ENCODE measurements at places on chromosomes 1 and 21.

DNA sequence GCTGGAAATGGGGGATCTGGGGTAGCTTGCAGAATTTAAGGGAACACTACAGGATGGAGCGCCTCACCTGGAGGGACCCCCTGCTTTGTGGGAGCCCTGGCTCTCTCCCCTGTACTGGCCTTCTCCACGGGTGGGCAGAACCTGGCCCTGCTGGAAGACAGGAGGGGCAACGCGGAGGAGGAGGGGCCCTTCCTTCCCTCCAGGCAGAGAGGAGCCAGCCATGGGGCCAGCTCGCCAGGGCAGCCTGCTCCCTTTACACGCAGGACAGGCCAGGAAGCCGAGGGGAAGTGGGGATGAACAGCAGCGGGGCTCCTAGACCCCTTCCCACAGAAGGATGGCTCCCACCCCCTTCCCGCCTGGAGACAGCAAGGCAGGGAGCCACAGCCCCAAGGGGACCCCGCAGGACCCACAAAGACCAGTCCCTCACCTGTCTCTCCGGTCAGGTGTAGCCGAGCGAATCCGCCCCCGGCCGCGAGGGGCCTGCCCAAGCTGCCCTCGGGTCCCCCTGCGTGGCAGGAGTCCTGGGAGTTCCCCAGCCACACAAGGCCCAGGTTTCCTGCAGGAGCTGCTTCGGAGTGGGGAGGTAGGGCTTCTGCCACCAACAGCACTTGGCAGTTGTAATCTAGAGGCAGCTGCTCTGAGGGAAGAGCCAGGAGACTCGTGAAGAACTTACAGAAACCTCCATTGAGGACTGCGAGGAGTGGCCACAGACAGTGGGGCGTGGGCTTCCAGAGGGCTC lies 1.6 kb upstream of the SLC19A1 start:
- DNase-seq = no peak

GRCh38 chr1:226432586-226433340 lies 24.9 kb upstream of the PARP1 start:
- no peak for DNase-seq

DNA sequence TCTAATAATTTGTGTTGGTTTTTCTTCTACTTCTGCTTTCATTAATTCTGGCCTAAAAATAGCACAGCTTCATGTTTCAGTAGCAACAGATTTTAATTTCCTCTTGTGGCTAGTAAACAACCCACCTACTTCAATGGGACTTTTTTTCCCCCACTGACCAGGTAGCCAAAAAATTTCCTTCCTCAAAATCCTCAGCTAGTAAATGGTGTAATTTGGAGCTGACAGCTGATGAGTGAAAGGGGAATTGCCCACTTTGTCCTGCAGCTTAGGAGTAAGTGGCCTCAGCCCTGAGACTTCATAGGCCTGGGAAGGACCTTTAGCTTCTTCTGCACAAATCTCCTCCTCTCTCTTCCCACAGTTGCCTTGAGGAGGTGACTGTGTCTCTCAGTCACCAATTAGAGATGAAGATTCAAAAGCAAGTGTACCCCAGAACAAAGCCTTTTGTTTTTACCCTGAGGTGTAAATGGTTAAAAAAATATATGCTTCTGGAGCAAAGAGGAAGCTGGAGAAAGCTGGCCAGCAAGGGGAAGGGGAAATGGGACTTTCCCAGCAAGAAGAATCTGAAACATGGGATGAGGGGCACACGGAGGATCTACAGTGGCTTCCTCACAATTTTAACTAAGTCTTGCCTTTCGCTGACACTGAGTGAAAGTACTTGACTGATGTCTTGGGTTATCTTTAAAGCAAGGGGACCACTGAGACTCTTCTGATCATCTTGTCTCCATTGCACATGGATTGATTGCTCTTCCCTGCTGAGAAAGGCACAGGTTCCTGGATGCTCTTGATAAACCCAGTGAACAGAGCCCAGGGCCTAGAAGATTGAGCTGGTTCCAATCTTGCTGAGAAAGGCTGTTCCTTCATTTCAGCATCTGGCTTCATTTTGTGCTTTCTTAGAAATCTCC lies 35.8 kb upstream of the VCAM1 start:
- no peak for DNase-seq

GRCh38 chr1:20216574-20216973 lies 30.3 kb upstream of the PLA2G2C start:
- no peak for DNase-seq

GRCh38 chr1:231421546-231421970 lies 529 bp downstream of the EGLN1 start:
- no peak for DNase-seq

DNA sequence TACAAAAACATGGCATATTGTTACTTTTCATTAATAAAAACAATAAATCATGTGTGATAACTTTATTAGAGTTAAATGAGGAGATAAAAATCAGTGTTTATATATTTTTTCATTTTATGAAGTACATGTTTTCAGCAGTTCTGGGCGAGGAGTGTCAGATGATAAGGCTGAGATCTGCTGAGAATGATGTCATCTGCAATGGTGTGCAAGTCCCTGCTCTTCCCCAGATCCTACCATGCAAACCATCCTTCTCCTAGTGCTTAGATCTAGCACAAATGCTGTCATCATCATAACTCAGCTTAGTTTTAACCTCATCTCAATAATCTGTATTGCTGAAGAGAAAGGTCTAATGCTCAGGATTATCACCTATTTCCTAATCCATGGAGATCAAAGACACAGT lies 214.4 kb upstream of the DAB1 start:
- DNase-seq = no peak

DNA sequence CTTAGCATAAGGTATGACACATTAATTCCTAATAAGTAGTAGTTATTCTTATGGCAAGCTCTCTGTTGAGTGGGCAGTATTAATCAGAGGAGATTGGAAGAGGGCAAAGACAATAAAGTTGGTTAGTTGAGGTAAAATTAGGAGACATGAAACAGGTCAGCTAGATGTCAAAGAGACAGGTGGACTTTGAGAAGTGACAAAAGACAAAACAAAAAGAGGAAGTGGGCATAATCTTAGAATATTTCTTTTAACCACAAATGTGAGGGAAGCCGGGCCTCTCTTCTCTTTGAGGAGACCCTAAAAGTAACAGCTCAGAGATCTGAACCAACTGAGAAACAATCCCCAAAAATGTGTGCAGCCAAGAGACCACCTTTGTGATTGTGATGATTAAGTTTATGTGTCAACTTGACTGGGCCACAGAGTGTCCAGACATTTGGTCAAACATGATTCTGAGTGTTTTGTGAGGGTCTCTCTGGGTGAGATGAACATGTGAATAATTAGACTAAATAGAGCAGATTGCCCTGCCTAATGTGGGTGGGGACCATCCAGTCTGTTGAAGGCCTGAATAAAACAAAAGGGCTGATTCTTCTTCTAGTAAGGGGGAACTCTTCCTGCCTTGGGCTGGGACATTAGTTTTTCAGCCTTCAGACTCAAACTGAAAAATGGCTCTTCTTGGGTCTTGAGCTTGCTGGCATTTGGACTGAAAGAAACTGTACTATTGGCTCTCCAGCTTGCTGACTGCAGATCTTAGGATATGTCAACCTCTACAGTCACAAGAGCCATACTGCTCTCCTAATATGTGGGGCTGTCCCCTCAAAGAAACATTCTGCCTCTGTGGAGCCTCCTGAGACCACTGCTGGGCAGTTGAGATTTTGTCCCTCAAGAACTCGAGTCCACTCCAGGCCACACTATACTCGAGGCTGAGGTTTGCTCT lies 40.0 kb downstream of the FCRL5 start:
- DNase-seq = no peak

- no peak for DNase-seq
Measured at GRCh38 chr1:34083974-34084373, 81.1 kb downstream of the CSMD2 start.

- DNase-seq = no peak
Measured at GRCh38 chr1:81170721-81171120, 630.0 kb upstream of the ADGRL2 start.

- no peak for DNase-seq
Measured at GRCh38 chr1:79322511-79323027, 316.0 kb upstream of the ADGRL4 start.

DNA sequence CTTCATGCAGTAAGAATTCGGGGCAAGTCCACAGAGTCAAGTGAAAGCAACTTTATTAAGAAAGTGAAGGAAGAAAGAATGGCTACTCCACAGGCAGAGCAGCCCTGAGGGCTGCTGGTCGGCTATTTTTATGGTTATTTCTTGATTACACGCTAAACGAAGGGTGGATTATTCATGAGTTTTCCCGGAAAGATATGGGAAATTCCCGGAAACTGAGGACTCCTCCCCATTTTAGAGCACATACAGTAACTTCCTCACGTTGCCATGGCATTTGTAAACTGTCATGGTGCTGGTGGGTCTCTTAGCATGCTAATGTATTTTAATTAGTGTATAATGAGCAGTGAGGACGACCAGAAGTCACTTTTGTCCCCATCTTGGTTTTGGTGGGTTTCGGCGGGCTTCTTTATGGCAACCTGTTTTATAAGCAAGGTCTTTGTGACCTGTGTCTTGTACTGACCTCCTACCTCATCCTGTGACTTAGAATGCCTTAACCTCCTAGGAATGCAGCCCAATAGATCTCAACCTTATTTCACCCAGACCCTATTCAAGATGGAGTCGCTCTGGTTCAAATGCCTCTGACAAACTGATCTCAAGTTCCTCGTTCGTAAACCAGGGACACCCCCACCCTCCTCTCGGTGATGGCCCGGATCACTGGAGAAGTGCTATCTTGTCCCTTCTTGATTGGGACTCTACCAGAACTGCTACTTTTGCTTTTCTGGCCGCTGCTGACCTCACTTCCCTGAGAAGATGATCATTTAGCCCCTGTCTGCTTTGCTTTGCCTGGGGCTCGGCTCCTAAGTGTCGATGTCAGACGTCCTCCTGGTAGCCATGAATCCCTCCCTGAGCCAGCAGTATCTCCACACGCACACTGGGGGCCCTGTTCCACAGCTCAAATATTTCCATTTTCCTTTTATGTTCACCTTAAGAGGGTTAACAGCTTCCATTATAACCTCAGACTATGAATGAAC lies 48.8 kb downstream of the CLSTN1 start:
- no peak for DNase-seq

GRCh38 chr1:154808261-154808908 lies 61.7 kb downstream of the KCNN3 start:
- DNase-seq = no peak

GRCh38 chr21:39319251-39319756 lies 5.9 kb upstream of the BRWD1 start:
- DNase-seq = no peak

DNA sequence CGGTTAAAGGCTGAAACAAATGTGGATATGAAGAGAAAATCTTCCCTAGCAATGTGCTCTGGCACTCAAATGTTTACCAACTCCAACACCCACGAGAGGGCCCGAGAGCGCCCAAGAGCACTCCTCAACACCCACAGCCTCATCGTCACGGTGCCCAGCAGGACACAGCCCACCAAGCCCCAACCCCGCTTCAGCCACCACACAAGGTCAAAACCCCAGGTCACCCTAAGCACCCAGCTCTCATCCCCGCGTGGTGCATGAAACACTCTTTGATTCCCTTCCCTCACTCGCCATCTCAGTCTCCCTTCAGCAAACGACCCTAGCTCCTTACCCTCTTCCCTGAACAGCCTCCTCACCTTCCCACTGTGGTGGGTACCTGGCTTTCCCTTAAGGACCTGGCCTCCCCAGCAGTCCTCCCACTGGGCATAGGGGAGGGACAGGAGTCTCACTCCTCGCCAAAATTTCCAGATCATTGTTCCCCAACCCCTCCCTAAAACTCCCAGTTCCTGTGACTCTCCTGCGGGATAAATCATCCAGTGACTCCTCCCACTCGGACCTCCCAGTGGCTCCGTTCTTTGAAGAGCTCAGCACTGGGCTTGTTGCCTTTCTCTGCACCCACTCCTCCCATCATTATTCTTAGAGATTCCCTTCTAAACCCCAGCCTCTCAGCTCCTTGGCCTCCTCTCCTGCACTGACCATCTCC lies 170.4 kb upstream of the SYT6 start:
- no peak for DNase-seq

GRCh38 chr1:27044613-27045151 lies 32.0 kb upstream of the TENT5B start:
- peak; percentile 95 for DNase-seq

DNA sequence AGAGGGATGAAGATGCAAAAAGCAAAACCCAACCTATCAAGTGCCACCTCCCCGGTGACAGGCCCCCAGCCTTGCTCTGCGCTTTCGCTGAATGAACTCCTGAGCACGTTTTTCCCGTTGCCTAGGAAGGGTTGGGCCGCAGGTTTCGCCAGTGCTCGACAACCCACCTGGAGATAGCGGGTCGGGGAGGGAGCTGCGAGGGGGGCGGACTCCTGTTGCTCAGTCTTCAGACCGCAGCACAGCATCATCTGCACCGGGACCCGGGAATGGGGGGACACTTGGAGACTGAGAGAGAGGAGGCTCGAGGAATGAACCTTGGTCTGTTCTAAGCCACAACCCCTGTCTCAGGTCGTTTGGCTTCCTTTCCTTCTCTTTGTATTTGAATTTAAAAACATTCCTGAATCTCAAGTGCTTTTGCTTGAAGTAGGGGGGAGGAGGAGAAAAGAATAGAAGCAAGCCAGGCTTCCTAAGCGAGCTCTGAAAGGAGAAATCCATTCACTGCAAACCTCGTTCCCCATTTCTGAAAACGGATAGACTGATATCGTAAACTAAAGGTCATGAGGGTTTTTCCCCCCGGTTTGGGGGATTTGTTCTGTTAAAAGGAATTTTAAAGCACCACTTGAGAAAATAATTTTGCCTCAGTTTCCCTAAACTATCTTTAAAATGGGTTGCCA lies 1.2 kb downstream of the AK5 start:
- no peak for DNase-seq

GRCh38 chr1:12709091-12709491 lies 6.8 kb upstream of the AADACL3 start:
- DNase-seq = no peak

GRCh38 chr1:53328541-53329499 lies 950 bp upstream of the LRP8 start:
- DNase-seq = no peak

- DNase-seq = no peak
Measured at GRCh38 chr1:217660353-217661062, 29.4 kb downstream of the SPATA17 start.

DNA sequence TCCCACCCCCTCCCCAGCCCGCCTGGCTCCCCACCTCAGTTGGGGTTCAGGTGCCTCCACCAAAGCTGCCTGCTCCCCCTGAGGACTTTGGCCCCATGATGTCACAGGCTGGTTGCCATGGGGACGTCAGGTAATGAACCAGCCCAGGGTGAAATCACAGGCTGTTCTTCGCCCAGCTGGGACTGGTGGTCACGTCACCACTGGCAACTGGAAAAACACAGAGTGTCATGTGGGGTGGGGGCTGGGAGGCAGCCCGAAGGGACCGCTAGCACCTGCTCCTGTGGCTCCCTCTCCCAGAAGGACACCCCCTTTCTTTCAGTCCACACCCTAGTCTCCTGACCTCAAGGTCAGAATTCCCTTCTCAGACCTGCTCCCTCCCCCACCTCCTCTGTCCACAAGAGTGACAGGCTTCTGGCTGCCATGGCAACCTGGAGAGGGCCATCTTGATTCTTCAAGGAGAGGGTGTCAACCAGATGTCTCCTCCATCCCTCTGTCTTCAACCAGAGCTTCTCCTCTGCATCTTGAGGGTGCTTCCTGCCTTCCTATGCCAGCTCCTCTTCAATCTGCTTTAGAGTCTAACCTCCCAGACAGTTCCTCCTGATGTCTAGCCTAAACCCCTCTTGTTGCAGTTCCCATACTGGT lies 6.2 kb downstream of the FAM131C start:
- DNase-seq = no peak

Data from stimulated activated CD4-positive, alpha-beta T cell treated with anti-CD3 and anti-CD28 coated beads, TNF-alpha, amount 100 ng/mL, for 1 hour (primary cell).